Femur (tissue), 1 donor: ENCODE measurements at places on chromosomes 13 and 19.

DNA sequence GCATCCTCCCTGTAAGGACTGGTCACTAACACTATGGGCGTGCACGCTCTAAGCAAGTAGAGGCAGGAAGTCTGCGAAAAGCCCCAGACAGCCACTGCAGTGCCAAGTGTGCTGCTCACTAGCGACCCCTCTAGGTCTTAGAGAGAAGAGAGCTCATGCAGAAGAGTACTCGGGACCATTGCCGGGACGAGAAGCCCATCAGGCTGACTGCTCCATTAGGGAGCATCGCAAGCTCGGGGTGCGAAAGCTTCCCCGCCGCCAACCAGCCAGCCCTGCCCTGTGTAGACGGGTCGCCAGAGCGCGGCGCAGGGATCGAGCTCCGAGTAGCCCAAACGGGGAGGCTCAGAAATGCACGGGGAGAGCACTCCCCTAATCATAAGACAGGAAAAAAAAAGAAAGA, 16.6 kb downstream of the POU4F1 start:
- no peak for DNase-seq

GRCh38 chr13:98534821-98535220, 42.1 kb downstream of the STK24 start:
- DNase-seq, result no peak

- DNase-seq, result no peak
These were observed 848.7 kb upstream of the PCDH9 start for GRCh38 chr13:68078874-68079273.

- no peak for DNase-seq
These were observed 1025.3 kb downstream of the EFNB2 start for GRCh38 chr13:105509981-105510762.

- no peak for DNase-seq
These were observed 825.8 kb downstream of the GPC5 start for GRCh38 chr13:92224052-92224821.

GRCh38 chr19:4023600-4024398, 16.3 kb downstream of the PIAS4 start:
- DNase-seq, result peak; percentile 30

GRCh38 chr13:50460358-50460757, 383.1 kb downstream of the DLEU7 start:
- no peak for DNase-seq

GRCh38 chr19:28027116-28027515, 1185.8 kb downstream of the UQCRFS1 start:
- DNase-seq, result no peak

GRCh38 chr13:67791047-67791446, 560.9 kb upstream of the PCDH9 start:
- DNase-seq, result no peak
